ENCODE measurements at places on chromosomes 1 and 21.

GRCh38 chr1:68276448-68276847 lies 44.1 kb upstream of the WLS start:
- no peak for DNase-seq

DNA sequence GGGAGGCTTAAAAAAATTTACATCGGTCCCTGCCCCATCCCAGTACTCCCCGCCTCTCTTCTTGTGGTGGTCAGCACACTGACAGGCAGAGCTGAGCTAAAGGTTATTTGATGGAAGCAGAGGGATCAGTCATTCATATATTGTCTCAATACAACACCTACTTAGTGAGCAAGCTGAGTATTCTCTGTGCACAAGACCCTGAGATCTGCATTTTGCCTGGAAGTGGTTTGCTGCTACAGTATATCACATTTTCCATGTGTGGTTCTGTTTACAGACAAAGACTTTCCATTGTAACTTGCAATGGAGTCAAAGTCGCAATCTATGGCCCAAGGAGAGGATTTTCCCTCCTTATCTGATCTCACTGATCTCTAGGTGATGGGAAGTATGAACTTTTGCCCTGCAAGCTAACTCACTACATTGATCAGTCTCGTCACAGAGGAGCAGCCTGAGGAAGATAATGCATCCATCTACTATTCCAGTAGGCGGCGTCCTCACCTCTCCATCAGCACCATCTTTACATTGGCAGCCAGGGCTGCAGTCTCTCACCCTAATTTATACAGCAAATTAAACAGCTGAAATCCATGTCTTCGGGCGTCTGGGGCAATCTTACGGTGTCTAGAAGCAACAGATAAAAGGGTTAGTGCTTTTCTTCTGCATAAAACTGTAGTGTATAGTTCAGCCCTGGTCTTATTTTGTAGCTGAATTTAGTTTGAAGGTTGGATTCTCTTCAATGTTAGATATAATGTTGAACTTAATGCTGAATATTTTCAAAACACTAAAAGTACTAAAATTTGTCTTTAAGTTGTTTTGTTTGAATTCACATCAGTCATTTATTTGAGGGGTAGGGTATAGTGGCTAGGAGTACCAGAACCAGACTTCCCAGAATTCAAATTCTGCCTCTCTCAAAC lies 3.2 kb upstream of the TRAF5 start:
- peak; percentile 61 for DNase-seq

GRCh38 chr1:202852163-202852904 lies 36.6 kb downstream of the RABIF start:
- DNase-seq: peak; percentile 63

GRCh38 chr21:26490771-26491170 lies 82.3 kb downstream of the CYYR1 start:
- no peak for DNase-seq

DNA sequence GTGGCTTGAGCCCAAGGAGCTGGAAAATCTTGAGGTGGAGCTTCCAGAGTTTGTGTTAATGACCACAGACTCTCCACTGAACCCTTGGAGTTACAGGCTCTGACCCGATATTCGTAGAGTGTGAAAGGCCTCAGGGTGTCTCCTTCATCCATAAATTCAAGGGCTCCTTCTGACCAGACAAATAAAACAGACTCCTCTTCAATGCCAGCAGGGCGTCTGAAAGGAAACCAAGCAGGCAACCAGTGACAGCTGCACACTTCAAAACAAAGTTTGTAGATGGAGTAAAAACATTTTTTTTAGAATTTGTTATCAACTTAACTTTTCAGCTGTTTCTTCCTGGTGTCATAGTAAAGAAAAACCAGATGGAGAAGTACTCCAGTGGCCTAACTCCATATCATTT lies 161.1 kb downstream of the KCTD3 start:
- DNase-seq: peak; percentile 5

DNA sequence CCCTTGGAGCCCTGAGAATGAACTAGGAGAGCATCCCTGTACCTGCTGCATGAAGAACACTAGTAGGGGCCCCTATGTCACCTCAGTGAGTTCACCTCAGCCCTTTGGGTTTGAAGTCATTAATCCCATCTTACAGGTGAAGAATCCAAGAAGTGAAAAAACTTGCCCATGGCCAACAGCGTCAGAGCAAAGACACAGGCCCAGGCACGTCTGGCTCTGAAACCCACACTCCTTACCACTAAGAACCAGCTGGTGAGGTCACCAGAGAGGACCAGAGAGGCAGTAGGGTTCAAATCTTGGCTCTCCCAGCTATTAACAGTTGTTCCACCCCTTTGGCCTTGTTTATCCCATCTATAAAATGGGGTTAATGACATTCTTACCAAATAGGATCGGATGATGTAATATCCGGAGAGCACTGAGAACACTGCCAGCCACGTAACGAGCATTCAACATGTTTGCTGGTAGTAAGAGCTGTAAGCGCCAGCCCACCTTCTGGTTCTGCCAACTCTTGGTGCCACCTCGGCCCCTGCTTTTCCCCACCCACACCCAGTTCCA lies 8.8 kb downstream of the MATN1 start:
- DNase-seq: no peak

DNA sequence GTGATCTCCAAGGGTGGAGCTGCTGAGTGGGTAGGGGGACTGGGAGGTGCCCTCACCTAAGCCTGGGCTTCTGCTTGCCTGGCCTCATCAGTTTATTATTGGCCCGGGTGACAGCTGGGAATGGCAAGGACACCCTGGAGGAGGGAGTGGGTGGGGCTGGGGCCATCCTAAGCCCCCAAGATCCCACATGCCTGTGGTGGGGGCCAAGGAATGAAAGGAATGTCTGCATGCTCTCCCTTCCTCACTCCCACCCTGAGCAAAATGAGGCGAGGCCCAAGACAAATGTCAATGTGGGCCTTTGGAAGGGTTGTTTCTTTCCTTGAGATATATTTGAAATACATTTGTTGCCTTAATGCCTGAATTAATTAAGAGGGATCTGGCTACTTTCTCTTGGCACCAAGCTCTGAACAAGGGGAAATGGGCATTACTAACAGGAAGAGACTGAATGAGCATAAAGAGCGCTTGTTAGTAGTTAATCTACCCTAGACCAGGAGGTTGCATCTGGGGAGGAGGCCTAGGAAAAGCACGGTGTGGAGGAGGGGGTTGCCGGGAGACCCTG lies 19.7 kb upstream of the CHI3L1 start:
- no peak for DNase-seq

GRCh38 chr1:162055062-162055461 lies 14.4 kb upstream of the NOS1AP start:
- peak; percentile 53 for DNase-seq

DNA sequence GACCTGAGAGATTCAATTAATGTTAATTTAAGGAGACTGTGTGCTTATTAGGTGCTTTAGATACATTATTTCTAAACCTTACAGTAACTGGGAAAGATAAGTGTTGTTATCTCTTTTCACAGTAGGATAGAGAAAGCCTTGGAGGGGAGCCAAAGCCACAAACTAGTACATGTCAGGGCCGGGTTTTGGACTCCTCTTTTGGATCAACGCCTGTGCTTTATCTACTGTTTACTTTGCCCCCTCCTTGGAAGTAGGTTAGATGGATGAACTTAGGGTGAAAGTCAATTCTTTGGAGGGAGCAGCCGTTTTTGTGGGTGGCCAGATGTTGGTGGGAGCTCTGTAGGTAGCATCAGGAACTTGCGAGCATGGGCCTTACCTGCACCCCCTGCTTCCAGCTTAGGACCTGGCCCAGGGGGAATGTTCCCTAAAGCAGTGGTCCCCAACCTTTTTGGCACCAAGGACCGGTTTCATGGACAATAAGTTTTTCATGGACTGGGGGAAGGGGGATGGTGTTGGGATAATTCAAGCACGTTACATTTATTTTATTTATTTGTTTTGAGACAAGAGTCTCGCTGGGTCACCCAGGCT lies 1.7 kb downstream of the HHAT start:
- peak; percentile 21 for DNase-seq

- DNase-seq: no peak
Observed at GRCh38 chr1:203219934-203220333, 9.5 kb downstream of the CHIT1 start.

DNA sequence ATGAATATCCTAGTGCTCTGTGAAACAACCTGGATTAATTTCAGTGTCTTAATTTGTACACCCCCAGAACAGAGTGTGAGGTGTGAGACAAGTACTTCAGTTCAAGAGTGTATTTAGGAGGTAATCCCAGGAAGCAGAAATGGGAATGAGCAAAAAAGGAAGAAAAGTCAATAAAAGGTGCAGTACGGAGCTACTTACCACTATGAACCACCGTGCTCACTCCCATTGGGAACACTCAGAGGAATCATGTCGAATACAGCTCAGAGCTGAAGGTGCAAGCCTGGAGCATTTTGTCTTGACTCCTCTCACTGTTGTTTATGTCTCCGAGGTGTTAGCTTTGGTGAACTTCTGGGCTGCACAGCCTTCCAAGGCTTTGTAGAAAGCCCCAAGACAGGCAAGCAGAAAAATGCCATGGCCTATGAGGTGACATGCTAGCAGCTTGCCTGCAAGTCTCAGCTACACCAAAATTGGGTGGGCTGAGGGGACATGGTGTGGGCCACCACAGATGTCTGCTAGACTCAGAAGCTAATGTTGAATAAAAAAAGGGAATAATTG lies 7.4 kb upstream of the SVBP start:
- DNase-seq: no peak

- DNase-seq: peak; percentile 47
Observed at GRCh38 chr21:42665026-42665425, 11.6 kb downstream of the PDE9A start.

GRCh38 chr1:171226747-171227370 lies 21.4 kb upstream of the FMO1 start:
- peak; percentile 76 for DNase-seq

DNA sequence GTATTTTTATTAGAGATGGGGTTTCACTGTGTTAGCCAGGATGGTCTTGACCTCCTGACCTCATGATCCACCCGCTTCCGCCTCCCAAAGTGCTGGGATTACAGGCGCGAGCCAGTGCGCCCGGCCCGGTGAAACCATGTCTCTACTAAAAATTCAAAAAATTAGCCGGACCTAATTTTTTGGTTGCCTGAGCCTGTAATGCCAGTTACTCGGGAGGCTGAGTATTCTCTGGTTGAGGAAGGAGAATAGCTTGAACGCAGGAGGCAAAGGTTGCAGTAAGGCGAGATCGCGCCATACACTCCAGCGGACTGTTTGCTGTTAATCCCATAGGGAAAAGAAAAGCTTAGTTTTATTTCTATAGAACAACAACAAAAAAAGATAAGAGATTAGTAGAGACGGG lies 29.9 kb upstream of the HJV start:
- no peak for DNase-seq

DNA sequence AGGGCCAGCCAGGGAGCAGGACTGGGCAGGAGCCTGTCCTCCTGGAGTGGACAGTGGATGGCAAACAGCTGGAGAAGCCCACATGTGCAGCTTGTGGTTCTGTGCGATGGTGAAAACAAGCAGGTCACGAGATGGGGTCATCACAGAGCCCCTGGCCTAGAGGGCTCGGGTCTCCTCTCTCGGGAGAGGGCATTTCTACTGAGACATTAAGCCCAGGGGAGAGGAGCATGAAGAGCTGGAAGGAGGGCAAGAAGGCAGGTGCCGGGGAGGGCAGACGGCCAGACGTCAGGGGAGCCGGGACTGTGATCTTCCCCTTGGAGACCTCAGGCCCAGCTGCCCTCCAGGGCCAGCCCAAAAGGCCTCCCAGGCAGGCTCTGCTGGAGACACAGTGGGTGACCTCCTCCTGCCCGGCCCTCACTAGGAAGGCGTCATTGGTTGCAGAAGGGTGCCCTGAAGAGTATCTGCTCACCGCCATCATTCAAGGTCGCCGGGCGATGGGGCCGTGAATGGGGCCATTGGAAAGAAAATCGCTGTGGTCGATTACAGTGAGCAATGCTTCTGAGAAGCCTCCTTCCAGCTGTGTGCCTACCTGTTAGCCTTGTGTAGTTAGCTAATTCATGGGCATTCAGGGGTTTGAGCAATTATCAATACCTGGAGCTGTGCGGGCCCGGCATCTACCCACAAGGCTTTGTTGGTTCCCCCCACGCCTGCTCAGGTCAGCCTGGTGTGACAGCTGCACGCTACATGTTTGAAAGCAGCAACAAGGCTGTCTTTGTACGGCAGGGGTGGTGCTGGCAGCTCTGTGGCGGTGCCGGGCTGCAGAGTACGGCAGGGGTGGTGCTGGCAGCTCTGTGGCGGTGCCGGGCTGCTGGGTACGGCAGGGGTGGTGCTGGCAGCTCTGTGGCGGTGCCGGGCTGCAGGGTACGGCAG lies 72.3 kb upstream of the ACTRT2 start:
- no peak for DNase-seq
